ENCODE measurements at places on chromosomes 11 and 22.
A peak's percentile ranks its signal among the peaks of the same experiment; 100 is the strongest.

DNA sequence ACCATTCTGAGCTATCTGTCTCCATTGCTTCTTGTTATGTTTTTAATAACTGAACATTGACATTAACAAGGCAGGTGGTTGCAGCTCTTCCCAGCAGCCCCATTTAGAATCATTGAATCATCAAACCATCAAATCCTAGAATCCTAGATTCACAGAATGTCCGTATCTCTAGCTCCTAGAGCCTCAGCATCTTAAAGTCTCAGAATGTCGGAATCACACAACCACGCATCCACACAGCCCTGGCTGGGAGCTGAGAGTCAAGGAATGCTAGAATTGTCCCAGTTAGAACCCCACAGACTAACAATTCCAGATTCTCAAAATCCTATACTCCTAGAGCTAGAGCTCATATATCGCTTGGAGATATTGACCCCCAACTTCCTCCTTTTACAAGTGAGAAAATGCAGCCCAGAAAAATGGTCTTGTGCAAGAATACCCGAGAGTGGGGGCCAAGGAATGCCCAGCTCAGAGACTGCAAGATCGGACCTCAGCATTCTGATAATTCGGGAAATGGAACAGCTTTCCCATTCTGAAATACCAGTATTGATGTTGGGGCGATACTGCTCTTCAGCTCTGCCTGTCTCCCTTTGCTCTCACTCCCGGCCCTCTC is 38.8 kb downstream of the PDE2A start:
- DNase-seq: no peak

DNA sequence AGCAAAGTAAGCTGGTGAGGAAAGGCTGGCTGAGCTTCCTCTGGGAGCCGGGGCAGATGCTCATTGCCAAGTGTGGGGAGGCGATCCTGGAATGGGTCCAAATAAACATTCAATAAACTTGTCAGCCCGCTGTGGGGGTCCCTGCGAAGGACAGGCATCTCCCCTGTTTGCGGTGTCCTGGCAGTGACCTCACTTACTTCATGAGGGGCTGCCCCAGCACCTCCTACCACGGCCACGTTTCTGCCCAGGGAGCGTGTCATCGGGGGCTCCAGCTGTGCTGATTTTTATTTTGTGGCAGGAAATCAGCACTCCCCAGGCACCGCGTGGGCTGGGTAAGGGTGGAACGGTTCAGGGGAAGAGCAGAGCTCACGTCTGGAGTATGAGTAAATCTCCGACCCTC is 493.9 kb upstream of the B3GAT1 start:
- DNase-seq: no peak

GRCh38 chr11:100619484-100619883 is 67.6 kb upstream of the ARHGAP42 start:
- DNase-seq: no peak

GRCh38 chr11:105641433-105641832 is 31.6 kb downstream of the GRIA4 start:
- no peak for DNase-seq

GRCh38 chr22:50270666-50271394 is 650 bp upstream of the MAPK11 start:
- peak; percentile 50 for DNase-seq

DNA sequence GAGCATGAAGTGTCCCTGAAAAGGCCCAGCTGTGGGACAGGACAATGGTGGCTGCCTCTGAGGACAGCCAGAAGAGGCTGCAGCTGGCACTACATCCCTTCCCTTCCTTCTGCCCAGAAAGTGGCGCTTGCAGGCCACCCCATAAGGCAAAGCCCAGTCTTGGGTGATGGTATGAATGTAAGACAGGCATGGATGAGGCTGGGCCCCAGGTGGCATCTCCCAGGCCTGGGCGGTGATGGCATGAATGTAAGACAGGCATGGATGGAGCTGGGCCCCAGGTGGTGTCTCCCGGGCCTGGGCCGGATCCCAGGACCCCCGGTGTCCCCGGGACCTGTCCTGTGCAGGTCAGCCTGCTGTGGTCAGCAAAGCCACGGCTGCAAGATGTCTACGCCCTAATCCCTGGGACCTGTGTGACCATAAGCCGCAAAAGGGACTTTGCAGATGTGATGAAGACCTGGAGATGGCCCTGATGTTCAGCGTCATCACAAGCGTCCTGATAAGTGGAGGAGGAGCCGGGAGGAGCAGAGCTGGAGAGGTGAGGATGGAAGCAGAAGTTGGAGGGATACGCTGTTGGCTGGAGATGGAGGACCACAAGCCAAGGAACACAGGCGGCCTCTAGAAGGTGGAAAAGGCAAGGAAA is 181.1 kb downstream of the CTTN start:
- no peak for DNase-seq

DNA sequence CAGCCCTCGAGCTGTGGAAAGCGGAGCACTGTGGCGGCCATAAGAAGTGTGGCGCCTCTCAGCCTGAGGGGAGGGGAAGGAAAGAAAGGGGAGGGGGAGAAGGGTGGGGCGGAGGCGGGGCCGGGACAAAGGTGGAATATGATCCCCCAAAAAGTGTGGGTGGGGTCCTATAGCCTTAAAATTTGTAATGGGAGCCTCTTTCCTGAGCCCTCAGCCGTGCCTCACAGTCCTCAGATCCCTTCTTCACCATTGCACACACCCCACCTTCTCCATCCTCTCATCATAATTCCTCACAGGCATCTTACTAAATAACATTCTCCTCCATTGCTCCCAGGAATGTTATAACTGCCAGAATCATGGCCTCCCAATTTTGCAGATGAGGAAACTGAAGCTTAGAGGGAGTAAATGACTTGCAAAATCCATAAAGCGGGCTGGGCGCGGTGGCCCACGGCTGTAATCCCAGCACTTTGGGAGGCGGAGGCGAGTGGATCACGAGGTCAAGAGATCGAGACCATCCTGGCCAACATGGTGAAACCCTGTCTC is 600 bp upstream of the RAB6A start:
- DNase-seq: no peak

- no peak for DNase-seq
Observed at GRCh38 chr11:32259641-32260081, 168.8 kb downstream of the RCN1 start.

DNA sequence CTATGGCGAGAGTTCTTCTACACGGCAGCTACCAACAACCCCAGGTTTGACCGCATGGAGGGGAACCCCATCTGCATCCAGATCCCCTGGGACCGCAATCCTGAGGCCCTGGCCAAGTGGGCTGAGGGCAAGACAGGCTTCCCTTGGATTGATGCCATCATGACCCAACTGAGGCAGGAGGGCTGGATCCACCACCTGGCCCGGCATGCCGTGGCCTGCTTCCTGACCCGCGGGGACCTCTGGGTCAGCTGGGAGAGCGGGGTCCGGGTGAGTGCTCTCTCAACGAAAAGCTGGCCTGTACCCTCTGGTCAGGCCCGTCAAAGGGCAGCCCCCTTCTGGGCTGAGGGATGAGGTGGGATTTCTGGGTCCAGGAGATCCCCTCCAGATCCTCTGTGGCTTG is 15.9 kb upstream of the MAPK8IP1 start:
- no peak for DNase-seq

DNA sequence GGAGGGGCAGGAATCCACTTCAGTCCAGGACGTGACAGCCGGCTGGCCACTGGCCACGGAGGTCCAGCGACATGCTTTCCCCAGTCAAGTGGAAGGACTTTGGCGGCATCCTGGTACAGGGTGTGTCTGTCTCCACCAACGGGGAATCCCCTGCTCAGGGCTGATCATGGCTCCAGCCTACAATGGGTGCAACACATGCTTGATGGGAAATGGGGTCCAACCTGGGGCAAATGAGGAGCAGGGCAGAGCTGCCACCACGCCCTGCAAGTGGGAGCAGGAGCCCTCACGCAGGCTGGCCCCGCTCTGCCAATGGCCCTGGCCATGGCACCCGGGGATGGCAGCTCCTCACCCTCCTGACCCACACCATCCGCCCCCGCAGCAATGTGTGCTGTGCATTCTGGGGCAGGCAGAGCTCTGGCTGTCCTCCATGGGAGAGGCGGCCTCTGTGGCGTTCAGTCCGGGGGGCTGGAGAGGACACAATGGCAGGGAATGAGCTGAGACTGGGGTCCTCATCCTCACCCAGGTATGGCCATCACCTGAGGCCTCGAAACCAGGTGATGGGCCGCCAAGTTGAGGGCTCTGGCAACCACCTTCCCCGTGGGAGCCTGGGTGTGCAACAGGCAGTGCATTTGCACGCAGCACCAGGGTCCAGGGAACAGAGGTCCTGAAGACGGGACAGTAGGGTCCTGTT is 5.8 kb upstream of the SEPTIN5 start:
- DNase-seq: no peak

DNA sequence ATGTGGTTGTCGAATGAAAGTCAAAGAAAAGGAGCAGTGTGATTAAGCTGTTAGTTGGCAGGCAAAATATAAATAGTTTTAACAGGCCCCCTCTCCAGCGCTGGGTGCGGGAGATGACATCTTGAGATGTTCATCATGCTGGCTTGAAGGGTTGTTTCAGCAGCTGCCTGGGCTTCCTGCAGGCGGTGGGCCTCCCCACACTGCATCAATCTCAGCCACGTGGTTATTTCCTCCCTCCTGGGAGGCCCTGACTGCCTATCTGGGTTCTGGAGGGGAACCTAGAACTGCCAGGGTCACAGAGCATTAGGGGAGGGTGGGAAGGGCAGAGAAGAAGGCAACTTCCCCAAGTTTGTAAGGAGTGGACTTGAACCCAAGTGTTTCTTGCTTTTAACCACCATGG is 173.3 kb upstream of the SYT13 start:
- DNase-seq: no peak

GRCh38 chr22:32745251-32745995 is 56.1 kb upstream of the TIMP3 start:
- no peak for DNase-seq

- DNase-seq: no peak
Observed at GRCh38 chr11:91265946-91266345, 958.7 kb upstream of the FAT3 start.

- DNase-seq: no peak
Observed at GRCh38 chr22:50255099-50255498, 4.0 kb upstream of the HDAC10 start.

DNA sequence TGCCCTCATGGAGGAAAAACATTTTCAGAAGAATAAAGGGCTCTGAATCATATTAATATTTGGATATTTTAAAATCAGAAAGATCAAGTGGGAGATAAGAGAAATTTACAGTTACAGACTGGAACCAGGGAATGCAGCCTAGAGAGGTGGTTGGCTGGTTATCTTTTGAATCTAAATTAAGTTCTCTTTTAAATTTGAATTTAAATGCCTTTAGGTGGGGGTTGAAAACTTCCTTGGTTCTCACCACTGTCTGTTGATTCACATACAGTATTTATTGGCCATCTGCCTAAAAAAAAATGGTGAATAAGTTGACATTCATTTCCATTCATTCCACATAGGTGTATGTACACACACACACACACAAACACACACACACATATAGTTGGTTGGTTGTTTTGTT is 35.7 kb upstream of the PTPRJ start:
- no peak for DNase-seq

DNA sequence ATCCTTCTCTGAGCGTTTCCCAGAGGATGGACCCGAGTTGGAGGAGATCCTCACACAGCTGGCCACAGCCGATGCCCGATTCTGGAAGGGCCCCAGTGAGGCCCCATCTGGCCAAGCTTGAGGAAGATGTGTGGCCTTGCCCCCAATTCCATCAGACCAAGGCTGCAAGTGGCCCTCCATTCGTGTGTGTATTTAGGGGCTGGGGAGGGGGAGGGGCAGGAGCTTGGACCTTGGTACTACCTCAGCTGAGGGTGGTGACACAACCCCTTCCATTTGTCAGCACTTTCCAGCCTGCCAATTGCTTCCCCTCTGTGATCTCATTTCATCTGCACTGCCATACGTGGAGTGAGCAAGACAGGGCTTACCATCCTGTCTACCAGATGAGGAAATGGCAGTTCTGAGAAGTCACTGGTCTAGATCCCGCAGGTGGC is 1.3 kb upstream of the BBS1 start:
- DNase-seq: no peak

GRCh38 chr11:12372111-12372510 is 5.3 kb upstream of the PARVA start:
- DNase-seq: no peak

Measured in stimulated activated CD8-positive, alpha-beta memory T cell treated with anti-CD3 and anti-CD28 coated beads, Interleukin-12 subunit alpha, Interleukin-12 subunit beta, amount 100 ng/mL, for 4 hours (primary cell).